Epithelial cell of esophagus (primary cell): ENCODE measurements at places on chromosomes 12 and 14.

DNA sequence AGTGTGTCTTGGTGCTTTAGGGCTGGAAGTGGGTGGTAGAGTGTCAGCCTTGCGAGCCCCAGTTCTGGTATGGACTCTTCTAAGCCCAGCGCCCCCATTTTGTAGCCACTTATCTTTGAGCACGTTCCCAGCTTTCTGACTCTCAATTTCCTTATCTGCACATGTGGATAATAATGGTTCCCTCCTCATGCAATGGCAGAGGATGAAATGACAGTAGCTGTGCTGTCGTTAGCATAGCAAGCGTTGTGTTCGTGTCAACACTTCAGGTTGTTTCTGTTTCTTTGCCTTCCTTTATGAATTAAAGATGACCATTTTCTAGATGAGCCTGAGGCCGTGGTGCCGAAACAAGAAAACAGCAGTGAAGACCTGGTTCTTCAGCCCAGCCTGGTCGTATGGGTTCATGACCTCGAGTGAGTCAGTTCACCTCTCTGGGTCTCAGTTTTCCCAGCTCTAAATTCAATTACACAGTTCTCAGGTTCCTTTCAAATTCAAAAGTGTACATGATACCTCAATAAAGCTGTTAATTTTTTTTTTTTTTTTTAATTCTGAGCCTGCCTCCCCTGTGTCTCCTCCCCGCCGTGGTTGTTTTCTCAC lies 233.0 kb downstream of the SLC41A2 start:
- DNase-seq = no peak

- DNase-seq = peak; percentile 98
Measured at GRCh38 chr12:52582971-52583456, 9.4 kb upstream of the KRT74 start.

DNA sequence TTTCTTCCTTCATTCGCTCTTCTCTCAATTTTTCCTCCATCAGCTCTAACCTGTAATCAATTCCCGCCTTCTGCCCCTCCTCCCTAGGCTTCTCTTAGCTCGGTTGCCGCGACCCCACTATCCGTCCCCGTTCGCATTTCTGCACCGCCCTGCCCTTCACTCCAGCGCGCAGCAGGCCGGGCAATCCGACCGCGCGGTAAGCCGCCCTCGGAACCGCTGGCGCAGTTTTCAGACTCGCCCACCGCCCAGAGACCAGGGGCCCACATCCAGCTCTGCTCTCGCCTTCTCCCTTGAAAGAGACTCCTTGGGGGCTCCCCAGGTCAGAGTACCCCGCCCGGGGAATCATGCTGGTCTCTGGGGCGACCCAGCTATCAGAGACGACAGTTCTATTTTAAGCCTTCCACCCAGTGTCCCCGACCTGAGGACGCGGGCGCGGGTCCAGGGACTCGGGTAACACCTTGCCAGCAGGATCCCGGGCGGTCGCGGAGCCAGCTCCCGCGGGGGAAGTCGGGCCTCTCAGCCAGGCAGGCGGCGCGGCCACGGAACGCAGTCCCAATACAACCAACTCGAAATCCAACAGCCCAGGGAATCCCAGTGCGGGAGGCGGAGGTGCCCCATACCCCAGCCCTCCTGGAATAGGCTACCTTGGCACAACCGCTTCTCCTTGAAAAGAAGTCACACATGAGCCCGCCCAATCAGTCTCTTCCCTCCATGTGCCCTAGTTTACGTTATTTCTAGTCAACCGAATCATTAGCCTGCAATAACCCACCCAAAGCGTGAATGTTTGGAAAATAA lies 5.7 kb upstream of the SLC38A4 start:
- no peak for DNase-seq

DNA sequence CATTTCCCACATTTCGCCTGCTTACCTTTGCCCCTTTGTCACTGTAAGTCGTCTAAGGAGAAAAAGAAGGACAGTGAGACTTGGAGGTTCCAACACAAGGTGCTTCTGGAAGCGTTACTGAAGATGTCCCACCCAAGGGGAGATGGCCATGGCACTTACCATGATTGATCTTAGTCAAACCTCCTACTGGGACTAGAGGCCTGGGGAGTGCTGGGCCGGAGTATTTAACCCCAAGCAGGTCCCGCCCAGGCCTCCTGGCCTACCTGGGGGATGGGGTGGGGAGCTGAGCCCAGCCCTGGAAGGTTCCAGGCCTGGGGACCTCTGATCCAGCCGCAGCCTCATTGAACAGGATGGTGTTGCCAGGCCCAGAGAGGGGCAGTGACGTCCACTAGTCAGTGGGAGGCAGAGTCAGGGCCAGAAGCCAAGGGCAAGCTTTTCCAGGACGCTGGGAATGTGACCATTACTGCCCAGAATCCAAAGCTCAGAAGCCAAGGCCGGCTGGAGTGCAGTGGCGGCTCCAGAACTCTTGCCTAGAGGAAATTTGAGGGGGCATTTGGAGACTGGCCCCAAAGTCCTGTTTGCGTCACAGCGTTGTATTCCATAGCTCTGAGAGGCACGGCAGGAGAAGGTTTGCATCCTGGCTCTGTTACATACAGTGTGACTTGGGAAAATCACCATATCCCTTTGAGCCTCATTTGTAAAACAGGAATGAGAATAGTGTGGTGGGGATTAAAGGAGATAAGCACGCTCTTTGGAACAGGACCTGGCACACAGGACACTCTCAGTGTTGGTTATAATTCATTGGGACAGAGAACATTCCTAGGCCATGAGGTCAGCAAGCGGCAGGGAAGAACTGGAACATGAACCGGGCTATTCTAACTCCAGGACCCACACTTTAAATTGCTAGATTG lies at the start of gene HPD:
TSS of gene HPD (minus strand) at position 198 of the 911 bp plus-strand sequence. CDS start at position 162, 36 bp downstream.
- peak; percentile 69 for DNase-seq

DNA sequence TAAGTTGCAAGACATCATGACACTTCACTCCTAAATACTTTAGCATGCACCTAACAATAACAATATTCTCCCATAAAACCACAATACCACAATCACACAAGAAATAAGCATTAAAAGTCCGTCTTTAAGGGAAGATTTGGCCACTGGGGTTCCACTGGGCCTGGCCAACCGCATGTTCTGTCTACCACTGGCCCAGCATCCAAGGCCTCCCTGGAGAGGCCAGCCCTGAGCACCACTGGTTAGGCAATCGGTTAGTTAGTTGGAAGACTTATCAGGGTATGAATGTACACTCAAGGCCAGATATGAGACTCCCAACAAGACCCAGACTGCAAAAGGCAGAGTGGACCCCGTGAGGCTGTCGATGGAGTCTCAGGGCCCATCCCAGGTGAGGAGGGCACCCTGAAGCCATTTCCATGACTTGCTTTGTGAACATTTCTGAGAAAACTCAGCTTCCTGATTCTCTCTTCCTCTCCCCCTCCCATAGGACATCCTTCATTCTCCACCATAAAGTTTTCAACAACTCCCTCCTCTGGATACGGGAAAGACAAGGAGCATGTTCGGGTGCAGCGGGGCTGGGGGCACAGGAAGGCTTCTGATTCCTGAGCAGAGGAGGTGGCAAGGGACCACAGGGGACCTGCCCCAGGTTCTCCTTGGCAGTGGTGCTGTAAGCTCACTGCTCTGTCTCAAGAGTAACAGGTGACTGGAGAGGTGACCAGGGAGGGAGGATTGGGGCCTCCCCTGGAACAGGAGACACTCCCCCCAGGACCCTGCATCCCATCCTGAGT lies 5.9 kb downstream of the PXN start:
- DNase-seq = no peak

DNA sequence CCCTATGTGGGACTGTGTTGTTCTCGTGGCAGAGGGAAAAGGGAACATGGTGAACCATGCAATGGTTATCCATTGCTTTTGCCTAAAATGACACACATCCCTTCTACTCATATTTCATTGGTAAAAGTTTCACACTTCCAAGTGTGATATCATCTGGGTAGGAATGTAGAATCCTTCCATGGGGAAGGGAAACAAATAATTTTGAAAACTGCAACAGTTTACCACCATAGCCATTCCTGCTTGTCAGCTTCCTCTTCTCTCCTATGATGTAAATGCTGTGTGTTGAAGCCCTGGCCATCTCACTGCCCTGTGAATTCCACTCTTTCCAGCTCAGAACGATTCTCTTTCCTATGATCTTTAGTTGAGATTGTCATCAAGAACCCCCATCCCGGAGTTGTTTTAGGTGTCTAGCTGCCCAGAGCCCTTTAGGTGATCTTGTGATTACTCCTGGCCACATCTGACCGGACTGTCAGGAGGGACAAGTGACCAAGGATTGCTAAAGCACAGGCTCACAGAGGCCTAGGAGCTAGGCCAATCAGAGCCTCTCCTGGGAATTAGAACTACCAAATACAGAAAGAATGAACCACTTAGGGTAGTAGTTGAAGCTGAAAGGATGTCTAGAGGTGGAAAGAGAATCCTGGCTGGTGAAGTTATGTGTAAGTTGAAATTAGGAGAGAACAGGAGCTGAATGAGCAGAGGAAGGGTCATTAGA lies 84.6 kb downstream of the VCPKMT start:
- DNase-seq = no peak

GRCh38 chr12:99686142-99686541 lies 38.6 kb downstream of the GARIN6 start:
- no peak for DNase-seq

DNA sequence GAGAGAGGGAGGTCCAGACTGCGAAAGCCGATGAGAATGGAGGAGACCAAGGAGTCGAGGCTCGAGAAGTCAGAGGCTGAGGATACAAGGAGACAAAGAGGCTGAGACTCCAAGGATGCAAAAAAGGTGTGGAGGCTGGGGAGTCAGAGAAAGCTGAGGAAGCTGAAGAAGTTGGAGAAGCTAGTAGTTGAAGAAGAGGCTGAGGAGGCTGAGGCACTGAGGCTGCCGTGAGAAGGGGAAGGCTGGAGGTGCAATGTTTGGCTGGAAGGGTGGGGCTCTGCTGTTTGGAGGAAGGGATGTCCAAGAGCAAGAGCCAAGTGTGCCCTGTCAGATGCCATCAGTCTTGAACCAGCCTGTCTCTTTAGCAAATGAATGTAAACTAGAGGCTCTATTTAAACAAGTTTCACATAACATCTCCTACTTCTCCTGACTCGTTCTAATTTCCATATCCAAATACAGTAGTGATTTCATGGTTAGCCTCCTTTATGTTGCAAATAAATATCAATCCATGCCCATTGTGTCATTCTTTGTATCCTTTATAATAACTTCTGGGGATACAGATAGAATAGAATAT lies 10.8 kb upstream of the SPTSSA start:
- DNase-seq = no peak

- DNase-seq = no peak
Measured at GRCh38 chr14:51041883-51042282, 53.0 kb downstream of the TRIM9 start.

- DNase-seq = no peak
Measured at GRCh38 chr14:68384881-68385280, 408.0 kb downstream of the ZFP36L1 start.

DNA sequence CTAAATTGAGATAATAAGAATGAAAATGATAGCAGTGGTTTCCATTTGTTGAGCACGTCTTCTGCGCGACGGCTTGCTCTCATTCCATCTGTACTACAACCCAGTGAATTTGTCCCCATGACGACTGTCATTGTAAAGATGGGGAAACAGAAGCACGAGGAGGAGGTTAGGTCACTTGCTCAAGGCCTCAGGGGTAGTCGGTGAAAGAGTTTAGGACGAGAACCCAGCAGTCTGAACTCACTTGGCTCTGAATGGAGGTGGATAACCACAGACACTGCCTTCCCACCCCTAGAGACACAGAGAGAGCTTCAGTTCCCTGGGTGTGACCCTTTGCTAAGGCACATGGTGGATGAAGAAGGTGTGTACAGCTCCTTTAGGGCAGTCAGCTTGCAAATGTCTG lies 30.9 kb upstream of the PLEKHG3 start:
- DNase-seq = no peak

- DNase-seq = peak; percentile 39
Measured at GRCh38 chr14:68627868-68628604, 164.8 kb downstream of the ZFP36L1 start.

- peak; percentile 13 for DNase-seq
Measured at GRCh38 chr12:7915661-7916403, 20.2 kb downstream of the SLC2A3 start.

DNA sequence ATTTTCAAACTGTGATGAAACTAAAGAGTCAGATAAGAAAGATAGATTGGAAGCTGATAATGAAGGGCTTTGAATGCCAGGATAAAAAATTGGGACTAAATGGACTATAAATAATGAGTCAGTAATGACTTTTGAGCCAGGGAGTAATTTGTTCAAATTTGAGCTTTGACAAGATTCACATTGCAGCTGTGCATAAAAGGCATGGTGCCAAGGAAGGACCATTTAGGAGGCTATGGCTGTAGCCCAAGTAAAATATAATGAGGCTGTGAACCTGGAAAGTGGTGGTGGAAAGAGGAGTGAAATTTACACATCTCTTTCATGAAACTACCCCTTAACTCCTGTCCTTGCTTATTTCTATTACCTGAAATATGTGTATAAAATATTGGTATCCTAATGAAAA lies 218.5 kb downstream of the SLC6A15 start:
- DNase-seq = no peak

GRCh38 chr14:36383767-36384431 lies 63.5 kb upstream of the MBIP start:
- peak; percentile 82 for DNase-seq
